ENCODE measurements at places on chromosomes 12 and 14.

- no peak for DNase-seq
Measured at GRCh38 chr14:102731101-102731870, 46.0 kb upstream of the TRAF3 start.

DNA sequence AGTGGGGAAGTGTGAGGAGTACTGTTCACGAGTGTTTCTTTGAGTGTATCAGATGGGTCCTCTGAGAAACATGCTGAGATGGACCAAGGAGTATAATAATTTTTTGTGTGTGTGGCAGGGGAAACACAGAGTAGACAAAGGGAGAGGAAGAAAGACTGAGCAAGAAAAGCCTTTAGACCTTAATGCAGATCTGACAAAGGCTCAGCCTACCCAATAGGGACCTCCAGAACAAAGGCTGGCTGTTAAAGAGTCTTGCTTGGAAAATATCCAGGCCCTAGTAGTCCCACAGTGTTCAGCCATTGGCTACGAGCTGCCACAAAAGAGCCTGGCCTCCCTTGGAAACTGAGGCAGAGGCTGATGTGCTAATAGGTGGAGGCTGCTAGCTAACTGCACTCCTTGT, 13.5 kb downstream of the COQ5 start:
- no peak for DNase-seq

DNA sequence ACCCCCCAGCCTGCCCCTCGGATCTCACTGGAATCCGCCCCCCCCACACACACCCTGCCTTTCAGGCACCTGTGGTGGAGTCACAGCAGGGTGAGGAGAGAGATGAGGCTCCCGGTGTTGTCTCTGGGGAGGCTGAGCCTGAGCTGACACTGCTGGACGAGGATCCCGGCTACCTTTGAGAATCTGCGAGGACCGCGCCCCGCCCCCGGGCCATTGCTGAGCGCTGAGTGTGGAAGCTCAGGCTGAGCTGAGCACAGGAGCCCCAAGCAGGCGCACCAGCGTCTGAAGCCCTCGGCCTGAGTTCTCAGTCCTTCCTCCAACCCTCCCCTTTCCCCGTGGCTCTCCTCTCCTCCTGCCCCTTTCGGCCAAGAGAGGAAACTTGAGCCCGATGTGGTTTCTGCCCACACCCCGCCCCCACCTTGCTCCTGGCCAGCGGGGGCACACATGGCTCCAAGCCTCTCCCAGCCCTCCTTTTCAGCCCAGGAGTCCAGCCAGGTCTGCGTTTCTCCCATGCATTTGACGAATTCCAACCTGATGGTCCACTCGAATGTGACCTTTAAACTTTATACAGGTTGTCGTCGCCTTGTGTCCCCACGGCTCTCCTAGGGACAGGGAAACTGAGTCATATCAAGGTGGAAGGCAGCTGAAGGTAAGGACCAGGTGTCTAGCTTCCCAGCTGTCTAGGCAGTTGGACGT, at the start of gene NFE2:
Gene NFE2, minus strand, starts transcription at position 284 of the 696 bp plus-strand sequence. CDS start 5,767 bp downstream, outside the sequence.
- DNase-seq, result no peak

GRCh38 chr14:63777024-63777423, 49.2 kb upstream of the SGPP1 start:
- no peak for DNase-seq

DNA sequence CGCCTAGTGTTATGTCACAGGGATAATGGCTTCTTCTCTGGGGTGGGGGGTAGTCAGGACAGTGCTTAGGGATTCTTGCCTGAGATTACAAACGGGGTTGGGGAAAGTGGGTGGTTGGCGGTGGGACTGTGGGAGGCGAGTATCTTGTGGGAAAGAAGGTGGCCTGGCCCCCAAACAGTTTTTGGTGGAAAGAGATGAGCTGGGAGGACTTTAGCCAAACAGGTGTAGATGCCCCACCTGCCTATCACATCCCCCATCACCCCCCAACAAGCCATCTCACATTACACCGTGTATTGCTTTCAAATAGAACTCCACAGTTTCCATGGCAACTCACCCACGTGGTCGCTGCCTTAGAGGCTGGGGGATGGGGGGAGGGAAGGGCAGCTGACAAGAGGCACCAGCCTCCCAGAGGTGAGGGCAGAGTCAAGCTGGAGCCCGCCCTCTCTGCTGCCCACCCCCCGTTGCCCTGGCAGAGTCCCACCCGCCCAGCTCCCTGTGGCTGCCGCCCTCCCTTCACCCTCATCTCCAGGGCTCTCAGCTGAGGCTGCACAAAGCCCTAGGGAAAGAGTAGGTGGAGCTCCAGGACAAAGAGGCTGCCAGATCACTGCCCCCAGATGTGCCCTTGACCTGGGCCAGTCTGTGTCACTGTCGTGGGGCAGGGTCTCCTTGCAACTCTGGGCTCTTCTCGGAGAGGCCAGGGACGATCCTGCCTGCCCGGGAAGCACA, 98.3 kb downstream of the LRRC74A start:
- no peak for DNase-seq

- no peak for DNase-seq
Measured at GRCh38 chr14:22819151-22819988, 4.1 kb upstream of the SLC7A7 start.

DNA sequence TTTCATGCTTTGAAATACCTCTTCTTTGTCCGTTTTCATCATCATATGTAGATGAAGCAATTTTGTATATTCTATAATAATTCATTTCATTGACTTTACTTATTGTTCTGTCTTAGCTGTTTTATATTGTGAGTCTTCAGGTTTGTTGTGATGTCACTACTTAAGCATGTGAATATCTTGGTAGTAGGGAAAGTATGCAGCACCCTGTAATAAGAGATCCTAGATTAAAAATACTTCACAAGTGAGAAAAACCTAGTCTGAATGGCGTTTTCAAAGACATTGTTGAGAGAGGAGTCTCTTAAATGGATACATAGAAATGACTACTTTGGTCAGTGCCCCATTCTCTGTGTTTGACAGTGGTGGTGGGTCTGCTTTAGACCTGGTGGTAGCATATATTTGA, 61.4 kb downstream of the SLC16A7 start:
- no peak for DNase-seq

- DNase-seq, result no peak
Measured at GRCh38 chr12:4984971-4985370, 58.7 kb upstream of the KCNA5 start.

DNA sequence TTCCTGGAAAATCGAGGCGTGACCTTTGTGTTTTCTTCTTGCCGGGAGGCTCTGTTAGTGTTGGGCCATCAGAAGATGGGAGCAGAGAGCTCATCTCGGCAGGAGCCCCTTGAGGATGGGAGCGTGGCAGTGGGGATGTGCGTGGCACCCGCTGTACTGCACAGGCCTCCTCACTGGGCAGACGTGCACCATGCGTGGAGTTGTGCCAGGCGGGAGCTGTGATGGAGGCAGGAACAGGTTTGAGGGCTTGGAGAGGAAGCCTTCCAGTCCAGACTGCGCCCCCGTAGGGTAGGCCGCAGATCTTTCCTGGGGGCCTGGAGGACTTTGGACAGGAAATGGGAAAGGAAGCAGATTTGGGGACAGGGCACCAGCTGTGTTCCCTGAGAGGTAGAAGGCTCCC, 197.5 kb downstream of the TSPAN9 start:
- DNase-seq, result no peak

- no peak for DNase-seq
Measured at GRCh38 chr14:98189511-98189910, 1082.5 kb downstream of the BCL11B start.

GRCh38 chr12:51163795-51164194, 9.1 kb downstream of the TFCP2 start:
- no peak for DNase-seq

DNA sequence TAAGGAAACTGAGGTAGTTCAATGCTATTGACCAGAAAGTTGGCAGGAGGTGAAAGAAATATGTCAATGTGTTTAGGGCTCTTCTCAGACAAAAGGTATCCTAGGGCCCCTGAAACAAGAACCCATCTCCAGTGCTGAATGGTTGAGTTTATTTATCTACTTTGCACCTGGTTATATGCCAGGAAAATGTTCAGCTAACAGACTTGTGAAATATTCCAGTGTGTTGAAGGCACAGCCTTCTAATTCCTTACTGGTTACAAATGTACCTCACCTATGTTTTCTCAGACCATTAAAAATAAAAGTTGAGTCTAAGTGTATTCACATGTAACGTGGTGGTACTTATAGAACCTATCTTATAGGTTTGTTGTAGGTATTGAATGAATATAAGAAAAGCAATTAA, 511.7 kb upstream of the SEL1L start:
- DNase-seq, result no peak

GRCh38 chr12:124286414-124286813, 8.5 kb upstream of the RFLNA start:
- DNase-seq, result no peak

GRCh38 chr14:90785876-90786450, 30.3 kb downstream of the TTC7B start:
- DNase-seq, result no peak

GRCh38 chr14:96187216-96188031, 17.2 kb upstream of the BDKRB2 start:
- no peak for DNase-seq

DNA sequence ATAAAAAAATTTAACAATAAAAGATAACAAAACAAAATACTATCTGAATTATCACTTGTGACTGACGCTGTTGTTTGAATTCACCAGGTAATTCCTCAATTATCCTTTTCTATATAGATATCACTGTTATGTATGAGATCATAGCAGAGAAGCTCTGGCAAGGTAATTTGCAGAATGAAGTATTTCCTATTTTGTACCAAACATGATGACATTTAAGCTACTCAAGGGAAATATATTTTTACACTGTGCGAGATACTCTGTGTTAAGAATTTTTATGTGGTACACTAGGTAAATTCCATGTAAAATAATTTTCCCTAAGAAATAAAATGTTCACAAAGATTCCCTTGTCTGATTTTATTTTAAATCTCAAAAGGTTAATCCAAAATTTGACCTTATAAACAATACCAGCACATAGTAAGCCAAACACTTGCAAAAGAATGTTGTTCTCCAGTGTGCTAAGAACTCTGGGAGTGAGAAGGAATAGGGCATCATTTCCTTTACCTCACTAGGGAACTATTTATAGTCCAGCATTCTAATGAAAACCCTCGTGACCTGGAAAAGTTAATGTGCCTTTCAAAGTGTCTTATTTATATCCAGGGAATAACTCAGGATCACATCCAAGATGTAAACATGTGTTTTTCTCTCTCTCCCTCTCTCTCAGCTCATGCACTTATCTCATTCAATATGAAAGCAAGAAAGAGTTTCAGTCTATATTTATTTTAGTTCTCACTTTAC, 115.2 kb upstream of the RAP1B start:
- DNase-seq, result no peak

- no peak for DNase-seq
Measured at GRCh38 chr12:51246254-51246853, 7.7 kb downstream of the DAZAP2 start.

Measured in stimulated activated CD8-positive, alpha-beta memory T cell treated with anti-CD3 and anti-CD28 coated beads, Interleukin-7, amount 100 ng/mL, for 1 hour (primary cell).